ENCODE measurements at places on chromosomes 7 and 10. TPM values are rescaled to one million over a fixed set of nuclear protein-coding genes. Genes with fewer than 3 reads are reported as not detected.
A peak's percentile ranks its signal among the peaks of the same experiment; 100 is the strongest.

- DNase-seq: peak; percentile 91
These were observed 117.4 kb downstream of the TES start for GRCh38 chr7:116327752-116328151.

- no peak for DNase-seq
These were observed 63.4 kb upstream of the SYPL1 start for GRCh38 chr7:106175507-106175906.

GRCh38 chr7:111833466-111833865 lies 271.2 kb upstream of the IMMP2L start:
- DNase-seq: peak; percentile 16

Gene FOXP2
- 0.86 TPM for total RNA-seq

Gene PLXNA4
- total RNA-seq: under 0.01 TPM

Gene AZGP1
- total RNA-seq: not detected
